ENCODE measurements at places on chromosomes 1 and 21.

- no peak for DNase-seq
These were observed 516.7 kb downstream of the PLPP3 start for GRCh38 chr1:56062625-56063024.

GRCh38 chr1:91165033-91165654 is 143.3 kb upstream of the ZNF644 start:
- peak; percentile 67 for DNase-seq

DNA sequence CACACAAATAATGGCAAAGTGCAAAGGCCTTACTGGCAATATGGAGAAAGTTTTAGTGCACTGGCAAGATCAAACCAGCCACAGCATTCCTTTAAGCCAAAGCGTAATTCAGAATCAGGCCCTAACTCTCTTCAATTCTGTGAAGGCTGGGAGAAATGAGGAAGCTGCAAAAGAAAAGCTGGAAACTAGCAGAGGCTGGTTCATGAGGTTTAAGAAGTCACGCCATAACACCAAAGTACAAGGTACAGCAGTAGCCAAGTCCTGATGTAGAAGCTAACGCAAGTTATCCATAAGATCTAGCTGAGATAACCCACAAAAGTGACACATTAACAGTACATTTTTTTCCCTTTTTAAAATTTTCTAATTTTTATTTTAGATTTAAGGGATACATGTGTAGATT is 57.1 kb downstream of the SLC27A3 start:
- no peak for DNase-seq

- DNase-seq: no peak
These were observed 7.8 kb upstream of the ELK4 start for GRCh38 chr1:205639567-205639966.

DNA sequence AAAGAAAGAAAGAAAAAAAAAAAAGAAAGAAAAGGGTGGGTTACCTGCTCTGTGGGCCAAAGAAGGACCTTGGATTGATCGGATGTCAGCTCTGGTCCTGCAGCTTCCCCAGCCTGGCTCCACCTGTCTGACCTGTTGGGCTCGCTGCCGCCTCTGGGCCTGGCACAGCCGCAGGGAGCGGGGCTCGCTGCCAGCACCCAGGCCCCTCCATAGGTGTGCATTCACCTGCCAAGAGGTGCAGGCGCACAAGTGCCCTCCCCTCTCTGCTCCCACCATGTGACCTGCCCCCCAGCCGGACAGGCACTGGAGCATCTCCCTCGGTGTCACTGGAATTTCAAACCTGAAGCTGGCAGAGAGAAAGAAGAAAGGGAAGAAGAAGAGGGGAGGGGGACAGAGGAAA is 33.1 kb upstream of the GPR157 start:
- DNase-seq: no peak

- no peak for DNase-seq
These were observed 29.9 kb upstream of the PRDX6 start for GRCh38 chr1:173447224-173447623.

- no peak for DNase-seq
These were observed 27.1 kb upstream of the DAB1 start for GRCh38 chr1:57450981-57451380.

DNA sequence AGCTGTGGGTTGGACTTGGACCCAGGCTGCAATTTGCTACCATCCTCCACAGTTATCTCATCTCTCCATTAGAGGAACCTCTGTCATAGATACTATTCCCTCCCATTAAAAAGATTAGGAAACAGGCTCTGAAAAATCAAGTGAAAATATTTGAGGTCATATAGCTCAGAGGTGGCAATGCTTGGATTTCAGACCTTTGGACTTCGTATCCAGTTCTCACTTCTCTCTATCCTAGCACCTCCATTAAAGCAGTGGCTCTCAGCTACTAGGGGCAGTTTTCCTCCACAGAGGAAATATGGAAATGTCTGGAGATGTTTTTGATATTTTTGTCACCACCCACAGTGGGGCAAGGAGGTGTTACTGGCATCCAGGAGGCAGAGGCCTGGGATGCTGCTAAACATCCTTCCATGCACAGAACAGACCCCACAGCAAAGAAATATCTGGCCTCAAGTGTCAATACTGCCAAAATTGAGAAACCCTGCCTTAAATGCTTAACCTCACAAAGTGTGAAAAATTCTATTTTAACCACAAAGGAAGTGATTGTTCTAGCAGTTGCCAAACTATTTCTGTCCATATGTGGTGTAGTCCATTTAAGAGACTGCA is 54.1 kb downstream of the C8A start:
- DNase-seq: no peak

DNA sequence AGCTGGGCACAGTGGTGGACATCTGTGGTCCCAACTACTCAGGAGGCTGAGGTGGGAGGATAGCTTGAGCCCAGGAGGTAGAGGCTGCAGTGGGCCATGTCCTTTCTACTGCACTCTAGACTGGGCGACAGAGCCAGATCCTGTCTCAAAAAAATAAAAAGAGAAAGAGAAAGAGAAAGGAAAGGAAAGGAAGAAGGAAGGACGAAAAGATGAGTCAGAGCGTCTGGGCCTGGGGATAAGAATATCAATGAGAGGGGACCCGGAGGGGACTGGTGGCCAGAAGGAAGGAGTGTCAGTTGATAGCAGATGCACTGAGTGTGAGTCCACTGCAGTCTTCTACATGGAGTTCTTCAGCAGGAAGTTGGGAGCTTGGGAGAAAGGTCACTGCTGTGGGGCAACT is 75.6 kb downstream of the SYT6 start:
- no peak for DNase-seq

GRCh38 chr1:153397051-153397923 is 6.4 kb upstream of the S100A8 start:
- no peak for DNase-seq

GRCh38 chr1:184225283-184226099 is 161.3 kb upstream of the C1orf21 start:
- no peak for DNase-seq

GRCh38 chr1:111402083-111402482 is 25.5 kb downstream of the OVGP1 start:
- DNase-seq: peak; percentile 3

- no peak for DNase-seq
These were observed 58.2 kb downstream of the PDE9A start for GRCh38 chr21:42711667-42712066.

DNA sequence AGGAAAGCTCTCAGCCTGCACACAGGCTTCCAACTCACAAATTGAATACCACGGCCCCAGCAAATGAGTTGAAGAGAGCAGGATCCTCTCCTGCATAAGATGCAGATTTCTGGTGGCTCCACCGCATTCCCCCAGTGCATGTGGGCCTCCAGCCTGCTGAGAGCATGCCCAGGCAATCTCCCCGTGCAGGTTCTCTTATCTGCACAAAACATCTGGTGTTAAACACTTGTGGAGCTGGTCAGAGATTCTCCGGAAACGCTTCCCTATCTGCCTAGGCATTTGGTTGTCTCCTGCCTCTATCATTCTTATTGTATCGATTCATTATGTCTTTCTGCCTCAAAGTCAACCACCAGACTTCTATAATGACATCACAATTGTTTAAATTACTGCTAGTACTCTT is 1349.0 kb upstream of the B3GALT2 start:
- no peak for DNase-seq

GRCh38 chr1:92577261-92577895 is 90.7 kb upstream of the GFI1 start:
- DNase-seq: peak; percentile 17

- no peak for DNase-seq
These were observed 25.4 kb upstream of the PARP1 start for GRCh38 chr1:226433341-226433720.

DNA sequence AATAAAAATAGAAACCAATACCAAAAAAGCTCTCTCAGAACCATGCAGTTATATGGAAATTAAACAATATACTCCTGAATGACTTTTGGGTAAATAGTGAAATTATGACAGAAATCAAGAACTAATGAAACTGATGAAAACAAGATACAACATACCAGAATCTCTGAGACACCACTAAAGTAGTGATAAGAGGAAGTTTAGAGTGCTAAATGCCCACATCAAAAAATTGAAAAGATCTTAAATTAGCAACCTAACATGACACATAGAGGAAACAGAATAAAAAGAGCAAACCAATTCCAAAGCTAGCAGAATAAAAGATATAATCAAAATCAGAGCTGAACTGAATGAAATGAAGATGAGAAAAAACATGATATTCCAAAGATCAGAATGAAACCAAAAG is 430.9 kb downstream of the LTN1 start:
- no peak for DNase-seq

GRCh38 chr1:43009274-43009673 is 50.6 kb upstream of the SLC2A1 start:
- no peak for DNase-seq

- DNase-seq: no peak
These were observed 120.9 kb upstream of the COL6A1 start for GRCh38 chr21:45860493-45861155.

DNA sequence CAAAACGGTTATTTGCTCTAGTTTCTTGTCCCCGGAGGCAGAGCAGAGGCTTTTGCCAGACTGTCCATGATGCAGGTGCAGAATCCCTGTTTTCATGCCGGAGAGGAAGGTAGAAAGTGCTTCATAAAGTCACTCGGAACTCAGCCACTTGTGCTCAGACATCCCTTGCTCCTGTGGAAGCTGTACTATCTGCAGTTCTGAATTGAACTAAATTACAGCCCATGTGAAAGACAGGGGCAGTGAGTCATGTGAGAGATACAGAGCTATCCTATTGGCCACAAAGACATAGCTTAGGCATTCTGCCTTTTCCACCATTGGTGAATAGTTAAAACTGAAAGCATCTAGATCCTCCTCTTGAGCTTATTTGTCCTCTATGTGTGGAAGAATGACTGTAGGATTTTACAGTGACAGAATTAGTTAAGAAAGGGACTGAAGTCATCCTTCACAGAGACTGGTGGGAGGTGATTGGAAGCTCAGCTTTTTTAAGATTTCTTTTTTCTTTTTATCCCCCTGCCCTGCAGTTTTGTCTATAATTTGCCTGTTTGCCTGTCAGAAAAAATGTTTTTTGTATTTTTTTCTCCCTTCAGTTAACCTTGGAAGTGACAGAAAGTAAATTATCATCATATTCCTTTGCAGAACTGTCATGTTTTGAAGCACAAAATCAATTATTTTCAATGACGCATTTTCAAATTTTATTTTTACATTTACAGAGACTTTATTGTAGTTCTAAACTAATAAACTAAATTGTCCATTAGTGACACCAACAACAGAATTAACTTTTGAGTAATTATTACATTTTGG is 298.6 kb downstream of the PTPRC start:
- DNase-seq: peak; percentile 2

DNA sequence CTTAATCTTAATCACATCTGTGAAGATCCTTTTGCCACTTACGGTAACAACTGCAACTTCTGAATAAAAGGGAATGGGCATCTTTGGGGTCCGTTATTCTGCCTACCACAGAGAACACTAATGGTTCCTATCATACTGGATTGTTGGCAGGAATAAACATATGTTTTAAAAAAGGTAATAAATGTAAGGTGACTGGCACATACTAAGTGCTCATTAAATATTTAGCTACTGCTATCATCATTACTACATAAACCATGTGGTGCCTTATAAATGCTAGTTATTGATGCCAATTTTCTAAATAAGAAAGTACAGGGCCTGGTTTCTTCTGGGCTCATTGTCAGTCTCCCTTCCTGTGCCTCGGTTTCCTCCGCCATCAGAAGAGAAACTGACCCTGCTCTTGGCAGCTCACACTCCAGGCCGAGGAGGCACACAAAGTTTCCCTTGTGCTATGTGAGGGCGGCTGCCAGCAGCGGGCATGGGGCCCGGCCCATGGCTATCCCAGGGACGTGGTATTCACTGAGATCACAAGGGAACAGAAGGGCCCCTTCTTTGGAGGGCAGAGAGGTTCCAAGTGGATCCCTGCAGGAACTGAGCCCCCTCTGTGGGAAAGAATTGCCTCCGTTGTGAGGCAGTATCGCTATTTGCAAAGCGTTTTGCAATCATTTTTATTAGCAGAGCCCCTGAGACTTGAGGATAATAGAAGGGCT is 26.2 kb downstream of the NAV1 start:
- DNase-seq: no peak

- DNase-seq: no peak
These were observed 12.8 kb upstream of the FUBP1 start for GRCh38 chr1:77991638-77992037.

- DNase-seq: no peak
These were observed 10.3 kb downstream of the DNALI1 start for GRCh38 chr1:37567023-37567422.

GRCh38 chr1:180255536-180256340 is 25.7 kb downstream of the LHX4 start:
- DNase-seq: no peak

Measured in stimulated activated CD4-positive, alpha-beta T cell treated with anti-CD3 and anti-CD28 coated beads, Interleukin-4, amount 100 ng/mL, for 4 hours (primary cell).